ENCODE measurements at places on chromosomes 2 and 18.

- DNase-seq = no peak
Observed at GRCh38 chr2:85680707-85681371, 12.8 kb upstream of the SFTPB start.

GRCh38 chr2:68222287-68222686 is 30.0 kb downstream of the PPP3R1 start:
- no peak for DNase-seq

GRCh38 chr2:45743531-45744396 is 92.3 kb downstream of the PRKCE start:
- no peak for DNase-seq

DNA sequence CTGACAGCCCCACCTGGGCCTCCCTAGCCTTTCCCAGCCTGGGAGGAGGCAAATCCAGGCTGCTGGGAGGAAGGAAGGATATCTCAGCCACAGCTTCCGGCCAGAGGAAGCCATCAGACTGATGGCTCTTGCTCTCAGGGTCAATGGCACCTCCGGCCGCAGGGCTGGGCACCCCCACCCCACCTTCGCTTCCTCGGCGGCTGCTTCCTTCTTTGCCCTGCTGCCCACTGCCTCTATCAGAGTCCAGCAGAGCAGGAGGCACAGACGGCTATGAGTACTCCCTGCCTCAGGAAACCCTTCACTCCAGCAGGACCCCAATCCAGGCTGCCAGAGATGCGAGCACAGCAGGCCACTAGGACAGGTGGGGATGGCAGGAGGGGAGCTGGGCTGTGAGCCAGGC is 3.3 kb downstream of the SEMA4C start:
- DNase-seq = no peak

- no peak for DNase-seq
Observed at GRCh38 chr2:136136931-136137330, 19.0 kb upstream of the CXCR4 start.

GRCh38 chr2:102442967-102443828 is 20.2 kb downstream of the IL18RAP start:
- no peak for DNase-seq

DNA sequence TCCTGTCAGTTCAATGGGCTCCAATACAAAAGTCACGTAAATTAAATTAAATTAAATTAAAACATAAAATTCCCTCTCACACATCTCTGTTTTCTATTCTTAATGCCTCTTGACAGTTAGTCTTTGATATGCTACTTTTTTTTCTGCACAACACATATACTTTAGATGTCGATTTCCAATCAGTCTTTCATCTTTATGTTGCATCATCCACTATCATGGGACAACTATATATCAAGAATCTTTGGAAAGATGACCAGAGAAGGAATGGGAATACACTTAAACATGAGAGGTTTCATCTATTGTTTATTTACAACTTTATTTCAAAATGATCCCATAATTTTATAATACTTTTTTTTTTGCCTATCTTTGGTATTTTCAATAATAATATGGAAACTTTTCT is 733.3 kb upstream of the FANCL start:
- no peak for DNase-seq

GRCh38 chr2:9258953-9259399 is 52.4 kb downstream of the ASAP2 start:
- DNase-seq = no peak

DNA sequence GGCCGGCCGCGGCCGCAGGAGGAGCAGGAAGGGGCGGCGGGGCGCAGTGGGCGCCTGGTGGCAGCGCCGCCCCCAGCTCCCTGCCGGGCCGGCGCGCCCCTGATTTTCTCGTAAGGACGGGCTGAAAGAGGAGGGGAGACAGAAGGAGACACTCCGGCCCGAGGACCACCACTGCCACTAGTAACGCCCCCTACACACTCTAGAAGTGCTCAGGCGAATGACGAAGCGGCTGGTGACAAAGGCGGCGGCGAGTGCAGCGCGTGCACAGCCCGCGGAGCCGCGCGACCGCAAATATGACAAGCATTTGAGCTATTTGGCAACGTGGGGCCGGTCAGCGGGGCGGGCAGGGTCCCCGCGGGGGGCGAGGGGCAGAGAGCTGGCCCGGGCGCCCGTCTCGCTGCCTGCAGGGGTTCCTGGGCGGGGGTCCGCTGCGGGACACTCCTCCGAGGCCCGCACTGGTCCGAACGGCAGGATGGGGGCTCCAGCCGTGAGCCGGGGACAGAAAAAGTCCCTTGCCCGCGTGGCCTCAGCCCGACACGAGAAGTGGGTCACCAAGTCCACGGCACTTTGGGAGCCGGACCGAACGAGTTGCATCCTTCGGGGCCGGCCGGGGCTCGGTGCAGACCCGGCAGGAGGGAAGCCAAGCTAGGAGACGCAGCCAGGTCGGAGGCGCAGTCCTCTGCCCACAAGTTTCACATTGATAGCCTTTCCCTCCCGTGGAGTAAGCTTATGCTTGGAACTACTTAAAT is 524 bp upstream of the SERTAD2 start:
- peak; percentile 94 for DNase-seq

DNA sequence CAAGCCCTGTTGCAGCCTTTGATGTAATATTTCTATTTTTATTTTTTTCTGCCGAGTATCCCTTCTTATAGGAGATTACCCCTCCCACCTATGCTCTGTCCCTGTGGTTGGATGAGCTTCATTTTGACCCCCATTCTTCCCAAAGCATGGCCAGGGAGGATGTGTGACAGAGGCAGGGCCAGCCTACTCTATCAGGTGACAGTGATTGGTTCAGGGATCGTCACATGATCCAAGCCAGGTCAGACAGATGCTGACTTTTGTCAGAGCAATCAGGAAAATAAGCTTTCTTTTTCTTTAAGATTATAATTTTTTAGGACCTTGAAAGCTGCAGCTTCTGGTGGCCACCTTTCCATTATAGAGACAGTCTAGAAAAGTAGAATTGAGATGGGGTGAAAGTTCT is 314.3 kb downstream of the NUP35 start:
- DNase-seq = no peak

DNA sequence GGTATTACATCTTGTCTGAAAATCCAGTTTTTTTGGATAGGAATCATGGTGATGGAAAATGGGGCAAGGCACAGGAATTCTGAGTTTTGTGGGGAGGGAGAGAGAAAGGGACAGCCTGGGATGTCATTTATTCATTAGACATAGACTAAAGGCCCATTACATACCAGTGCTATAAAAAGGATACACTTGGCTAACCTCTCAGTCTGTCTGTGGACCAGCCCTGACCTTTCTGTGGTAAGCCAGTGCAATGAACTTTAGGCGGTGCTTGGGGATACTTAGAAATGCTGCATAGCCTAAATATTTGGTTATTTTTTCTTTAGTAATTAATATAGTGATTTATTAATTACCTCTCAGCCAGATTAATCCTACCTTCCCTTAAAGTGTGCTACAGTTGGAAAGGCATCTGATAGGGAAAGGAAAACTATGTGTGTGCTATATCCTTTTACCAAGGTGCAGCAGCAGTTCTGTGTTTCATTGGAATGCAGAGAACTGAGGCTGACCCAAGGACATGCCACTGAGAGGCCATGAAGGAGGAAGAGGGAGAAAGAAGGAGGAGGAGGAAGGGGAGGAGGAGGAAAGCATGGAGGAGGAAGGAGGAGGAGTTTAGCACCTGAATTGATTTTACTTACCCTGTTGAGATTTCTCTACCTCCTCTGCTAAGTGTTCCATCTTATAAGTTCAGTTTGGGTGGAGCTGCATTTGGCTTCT is 37.5 kb downstream of the KCNS3 start:
- DNase-seq = no peak

- no peak for DNase-seq
Observed at GRCh38 chr2:197869501-197870111, 65.2 kb downstream of the PLCL1 start.

DNA sequence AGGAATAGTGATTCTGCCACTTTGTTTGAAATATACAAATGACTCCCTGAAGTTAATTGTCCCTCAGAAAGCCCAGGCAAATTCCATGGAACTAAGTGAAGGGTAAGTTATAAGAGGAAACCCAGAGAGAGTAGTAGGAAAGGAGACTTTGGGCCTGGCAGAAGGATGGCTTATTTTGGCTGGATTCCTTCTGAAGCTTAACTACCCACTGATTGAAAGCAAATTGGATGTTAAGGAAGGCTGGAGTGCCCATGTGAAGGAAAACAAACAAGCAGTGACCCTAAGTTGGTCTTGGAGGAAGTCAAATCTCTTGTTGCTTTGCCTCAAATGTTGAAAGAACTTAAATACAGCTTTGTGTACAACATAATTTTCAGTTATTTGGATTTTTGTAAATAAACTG is 1106.4 kb upstream of the ZEB2 start:
- DNase-seq = no peak

GRCh38 chr2:59879700-59880131 is 673.7 kb downstream of the BCL11A start:
- DNase-seq = no peak

GRCh38 chr2:142874293-142874814 is 3.1 kb upstream of the KYNU start:
- no peak for DNase-seq

- peak; percentile 17 for DNase-seq
Observed at GRCh38 chr2:236955521-236956030, 130.1 kb upstream of the COPS8 start.

GRCh38 chr2:26526589-26526988 is 48.7 kb upstream of the OTOF start:
- DNase-seq = no peak

DNA sequence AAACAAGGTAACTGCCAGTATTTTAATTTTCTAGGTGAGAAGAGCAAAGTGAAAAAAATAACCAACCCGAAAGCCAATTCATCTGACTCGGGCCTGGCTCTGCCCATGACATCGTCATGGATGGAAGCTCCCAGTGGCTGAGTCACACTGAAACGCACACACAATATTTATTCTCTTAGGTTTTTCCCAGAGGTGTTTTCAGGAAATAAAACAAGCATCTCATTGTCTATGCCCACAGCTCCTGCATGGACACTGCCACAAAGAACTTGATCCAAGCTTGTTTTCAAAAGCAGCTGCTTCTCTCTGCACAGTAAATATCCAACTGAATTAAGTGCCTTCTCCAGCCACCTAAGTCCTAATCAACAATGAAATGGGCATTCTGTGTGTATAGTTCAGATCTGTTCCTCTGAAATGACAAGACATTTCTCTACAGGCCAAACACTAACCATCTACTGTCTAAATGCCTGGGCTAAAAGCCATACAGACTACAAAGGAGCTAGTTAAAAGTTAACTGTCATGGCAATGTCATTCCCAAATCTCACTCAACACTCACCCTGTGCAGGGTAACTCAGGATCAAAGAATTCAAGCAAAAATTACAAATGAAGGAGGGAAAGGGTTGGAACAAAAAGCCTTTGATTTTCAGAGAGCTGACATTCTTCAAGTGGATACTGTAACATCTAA is 62.9 kb downstream of the RPL31 start:
- DNase-seq = no peak

DNA sequence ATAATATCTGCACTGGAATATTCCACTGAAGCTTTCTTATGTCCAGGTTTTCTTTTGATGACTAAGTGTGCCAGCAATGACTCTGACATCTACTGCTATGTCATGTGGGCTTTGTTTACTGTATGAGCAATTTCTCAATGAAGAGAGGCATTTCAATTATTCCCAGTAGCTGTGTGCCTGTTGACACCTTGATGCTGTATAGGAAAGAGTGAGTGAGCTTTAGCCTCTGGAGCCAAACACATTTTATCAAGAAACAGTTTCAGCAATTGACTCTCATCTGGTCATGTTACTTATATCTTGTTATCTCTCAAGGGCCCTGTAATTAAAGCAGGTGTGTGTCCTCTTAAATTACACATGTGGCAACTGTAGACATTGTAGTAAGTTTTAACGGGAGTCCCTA is 493.2 kb upstream of the FANCL start:
- DNase-seq = no peak

DNA sequence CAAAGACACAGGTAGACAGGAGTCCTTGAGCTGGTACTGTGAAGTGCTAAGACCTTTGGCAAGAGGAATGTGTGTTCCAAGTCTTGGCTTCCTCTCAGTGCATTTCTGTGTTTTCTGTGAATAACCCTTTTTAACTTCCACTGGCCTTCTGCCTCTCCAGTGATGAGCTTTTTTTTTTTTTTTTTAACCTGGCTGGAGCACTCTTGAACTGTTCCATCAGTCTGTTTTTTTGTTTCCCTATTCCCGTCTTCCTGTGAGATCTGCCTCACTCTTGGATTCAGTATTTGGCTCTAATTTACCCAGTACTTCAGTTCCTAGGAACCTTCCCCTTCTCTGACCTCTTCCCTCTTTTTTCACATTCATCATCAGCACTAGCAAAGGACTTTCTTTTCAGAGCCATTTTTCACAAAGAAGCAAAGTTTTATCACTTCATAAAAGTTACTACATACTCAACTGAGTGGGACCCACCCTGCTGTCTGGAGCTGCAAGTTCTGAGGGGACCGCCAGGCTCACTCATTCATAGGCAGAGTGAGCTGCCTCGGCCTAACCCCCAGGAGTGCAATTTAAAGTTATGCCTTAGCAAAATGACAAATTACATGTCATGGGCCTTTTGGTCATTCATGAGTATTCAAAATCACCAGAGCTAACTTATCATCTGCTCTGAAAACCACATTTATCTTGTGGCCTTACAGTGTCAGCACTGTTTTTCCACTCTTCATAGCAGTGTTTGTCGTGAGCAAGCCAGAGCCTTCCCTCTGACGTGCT is 126.9 kb upstream of the DAPL1 start:
- DNase-seq = no peak

DNA sequence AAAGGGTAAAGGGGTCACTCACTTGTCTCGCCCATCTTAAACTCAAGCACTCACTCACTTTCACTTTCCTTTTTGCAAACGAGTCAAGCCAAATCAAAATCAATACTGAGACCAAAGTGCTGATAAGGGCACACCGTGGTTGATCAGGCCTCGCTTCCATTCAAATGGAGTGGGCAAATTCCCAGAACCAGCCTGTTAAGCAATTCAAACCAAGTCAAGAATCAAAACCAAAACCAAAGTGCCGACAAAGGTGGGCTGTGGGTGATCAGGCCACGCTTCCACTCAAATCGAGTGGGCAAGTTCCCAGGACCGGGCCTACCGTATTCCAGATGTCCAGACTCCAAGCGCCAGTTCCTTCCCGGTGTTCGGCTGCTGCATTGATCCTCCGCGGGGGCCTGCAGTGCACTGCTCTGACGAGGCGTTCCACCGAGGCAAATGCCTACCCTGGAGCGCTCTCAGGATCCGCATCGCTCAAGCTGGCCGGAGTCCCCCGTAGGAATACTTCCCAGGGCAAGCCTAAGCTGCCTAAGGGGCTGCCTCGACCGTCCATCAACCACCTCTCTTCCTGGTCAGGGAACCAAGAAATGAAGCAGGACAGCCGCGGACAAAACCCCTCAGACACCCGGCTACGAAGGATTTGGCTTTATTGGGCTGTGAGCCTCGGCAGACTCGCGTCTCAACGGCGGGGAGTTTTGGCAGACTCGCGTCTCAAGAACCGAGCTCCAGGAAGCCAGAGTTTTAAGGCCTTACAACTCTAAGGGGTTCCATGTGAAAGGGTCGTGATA is 89.9 kb upstream of the SLC1A4 start:
- no peak for DNase-seq

- no peak for DNase-seq
Observed at GRCh38 chr18:65235966-65236624, 514.7 kb upstream of the CDH7 start.

- no peak for DNase-seq
Observed at GRCh38 chr18:26438980-26439379, 109.4 kb downstream of the KCTD1 start.

All from coronary artery (tissue), 2 donors.